H54 (cell line): ENCODE measurements at places on chromosomes 6 and 20.
A peak's percentile ranks its signal among the peaks of the same experiment; 100 is the strongest.

- no peak for DNase-seq
Observed at GRCh38 chr20:53224851-53225250, 252.7 kb downstream of the TSHZ2 start.

DNA sequence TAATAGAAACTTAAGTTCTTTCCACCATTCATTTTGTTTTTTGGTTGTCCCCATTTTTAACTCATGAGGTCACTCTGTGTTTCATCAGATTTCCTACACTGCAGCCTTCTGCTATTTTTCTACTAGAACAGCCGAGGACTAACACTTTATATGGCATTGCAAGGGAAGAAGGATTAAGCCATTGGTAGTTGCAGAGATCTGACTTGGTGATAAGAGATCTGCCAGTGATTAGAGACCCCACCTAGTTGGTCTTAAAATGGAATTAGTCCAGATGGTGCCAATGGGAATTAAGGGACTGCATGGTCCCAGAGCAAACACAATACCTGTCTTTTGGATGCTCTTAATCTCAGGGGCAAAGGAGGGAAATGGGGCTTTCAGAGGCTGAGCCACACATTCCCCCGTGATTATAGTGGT lies 125.5 kb upstream of the TMEM170B start:
- no peak for DNase-seq

GRCh38 chr6:87251225-87251624 lies 71.2 kb upstream of the SMIM8 start:
- no peak for DNase-seq

- no peak for DNase-seq
Observed at GRCh38 chr20:57479196-57479595, 45.7 kb downstream of the CTCFL start.

DNA sequence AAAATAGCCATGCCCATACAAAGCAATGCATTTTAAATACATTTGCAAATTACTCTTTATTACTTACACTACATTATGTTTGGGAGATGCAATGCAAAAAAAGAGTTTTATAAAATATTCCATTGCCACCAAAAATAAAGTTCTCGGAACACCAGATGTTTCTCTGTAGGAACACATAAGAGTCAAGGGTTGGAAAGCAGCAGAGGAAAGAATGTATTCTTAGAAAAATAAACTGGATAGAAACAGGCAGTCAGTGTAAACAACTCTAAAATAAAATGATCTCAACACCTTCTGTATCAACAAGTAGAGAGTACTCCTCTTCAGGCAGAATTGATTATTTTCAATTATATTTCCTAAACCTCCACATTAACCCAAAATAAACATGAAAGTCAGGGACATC lies 28.1 kb downstream of the KIF13A start:
- DNase-seq: no peak

DNA sequence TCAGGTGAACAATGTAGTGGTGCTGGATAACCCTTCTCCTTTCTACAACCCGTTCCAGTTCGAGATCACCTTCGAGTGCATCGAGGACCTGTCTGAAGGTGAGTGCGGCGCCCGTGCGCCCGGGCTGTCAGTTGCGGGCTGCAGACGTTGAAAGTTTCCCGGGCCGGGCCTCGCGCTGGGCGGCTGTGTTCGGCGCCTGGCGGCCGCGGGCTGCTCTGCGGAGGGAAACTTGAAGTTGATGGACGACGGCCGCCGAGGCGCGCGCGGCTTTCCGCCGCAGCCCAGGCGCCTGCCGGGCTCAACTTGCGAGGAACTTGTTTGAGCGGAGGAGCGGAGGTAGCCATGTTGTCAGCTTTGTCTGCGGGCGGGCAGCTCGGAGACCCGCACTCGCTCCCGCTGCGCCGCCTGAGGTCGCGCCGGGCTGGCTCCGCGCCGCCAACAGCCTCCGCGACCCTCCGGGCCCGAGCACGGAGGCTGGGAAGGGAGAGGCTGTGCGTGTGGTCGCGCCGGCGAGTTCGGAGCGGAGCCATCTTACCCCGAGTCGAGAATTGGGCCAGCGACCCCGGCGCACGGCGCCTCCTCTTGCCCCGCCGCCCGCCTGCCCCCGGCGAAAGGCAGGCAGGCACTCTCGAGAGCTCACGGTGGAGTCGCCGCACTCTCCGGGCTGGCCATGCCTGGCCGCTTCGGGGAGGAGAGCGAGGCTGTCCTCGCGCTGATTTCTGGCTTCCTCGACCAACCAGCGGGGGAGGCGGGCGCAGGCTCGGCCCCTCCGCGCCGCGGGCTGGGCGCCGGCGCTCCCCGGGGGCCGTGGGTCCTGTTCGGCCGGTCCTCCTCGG lies 691 bp downstream of the ASF1A start:
- peak; percentile 6 for DNase-seq

DNA sequence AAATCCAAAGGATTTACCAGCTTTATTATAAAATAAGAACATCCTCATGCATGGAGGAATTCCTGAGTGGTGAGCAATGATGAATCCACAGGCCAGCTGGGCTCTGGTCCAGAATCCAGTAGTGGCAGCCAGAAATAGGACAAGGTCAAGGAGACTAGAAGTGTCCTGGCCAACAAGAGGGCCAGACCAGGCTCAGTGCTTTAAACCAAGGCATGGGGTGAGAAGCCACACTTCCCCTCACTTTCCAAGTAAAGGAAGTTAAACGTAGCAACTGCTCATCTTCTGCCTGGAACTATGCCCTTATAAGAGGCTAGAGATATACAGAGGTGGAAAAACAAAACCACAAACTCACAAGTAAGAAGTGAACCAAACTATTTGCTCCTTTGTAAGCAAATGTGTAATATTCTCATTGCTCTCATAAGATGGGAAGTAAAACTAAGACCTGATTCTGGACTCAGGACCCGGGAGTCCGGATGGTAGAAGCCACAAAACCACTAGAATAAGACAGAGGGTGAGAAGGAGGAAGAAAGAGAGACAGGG lies 253.2 kb downstream of the UST start:
- DNase-seq: no peak

GRCh38 chr20:49481116-49481515 lies 1.4 kb downstream of the KCNB1 start:
- no peak for DNase-seq

GRCh38 chr20:36819659-36820058 lies 46.1 kb upstream of the DSN1 start:
- no peak for DNase-seq

- DNase-seq: no peak
Observed at GRCh38 chr6:117617210-117618035, 15.1 kb upstream of the GOPC start.
